ENCODE measurements at places on chromosomes 6 and 20.

DNA sequence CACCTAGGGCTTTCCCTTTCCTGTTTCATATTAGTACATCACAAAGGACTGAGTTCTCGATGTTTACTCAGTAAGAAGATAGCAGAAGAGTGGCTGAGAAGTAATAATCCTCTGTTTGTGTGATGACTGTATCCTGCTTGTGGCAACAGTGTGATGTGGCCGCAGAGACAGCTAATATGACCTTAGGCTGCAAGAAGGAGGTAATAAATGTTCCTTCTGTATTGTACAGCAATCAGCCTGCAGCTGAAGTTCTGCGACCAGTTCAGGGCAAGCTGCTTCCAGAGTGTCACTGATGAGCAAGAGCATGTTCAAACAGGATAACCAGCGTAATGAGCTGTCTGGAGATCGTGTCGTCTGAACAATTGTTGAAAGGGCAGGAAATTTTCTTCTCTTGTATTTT is 70.9 kb downstream of the OPN5 start:
- DNase-seq: no peak

- DNase-seq: no peak
These were observed 118.5 kb upstream of the SYNDIG1 start for GRCh38 chr20:24350923-24351368.

DNA sequence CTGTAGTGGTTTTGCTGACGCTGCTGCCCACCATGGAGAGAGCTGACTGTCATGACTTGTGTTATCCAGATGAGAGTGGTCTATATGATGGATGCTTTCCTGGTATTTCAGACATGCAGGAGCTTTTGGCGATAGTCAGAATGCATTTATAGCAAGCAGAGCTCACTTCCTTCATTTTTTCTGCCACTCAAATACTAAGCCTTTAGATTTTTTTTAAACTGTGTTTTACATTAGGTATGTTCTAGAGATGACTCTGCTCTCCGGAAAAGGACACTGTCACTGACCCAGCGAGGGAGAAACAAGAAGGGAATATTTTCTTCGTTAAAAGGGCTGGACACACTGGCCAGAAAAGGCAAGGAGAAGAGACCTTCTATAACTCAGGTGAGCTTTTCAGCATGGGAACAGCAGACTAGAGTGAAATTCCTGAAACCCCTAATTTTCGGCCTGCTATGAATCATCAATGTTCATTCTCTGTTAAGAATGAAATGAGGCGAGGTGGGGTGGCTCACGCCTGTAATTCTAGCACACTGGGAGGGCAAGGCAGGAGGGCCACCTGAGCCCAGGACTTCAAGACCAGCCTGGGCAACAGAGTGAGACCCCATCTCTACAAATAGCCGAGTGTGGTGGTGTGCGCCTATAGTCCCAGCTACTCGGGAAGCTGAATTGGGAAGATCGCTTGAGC is 98.6 kb upstream of the CLDN20 start:
- no peak for DNase-seq

DNA sequence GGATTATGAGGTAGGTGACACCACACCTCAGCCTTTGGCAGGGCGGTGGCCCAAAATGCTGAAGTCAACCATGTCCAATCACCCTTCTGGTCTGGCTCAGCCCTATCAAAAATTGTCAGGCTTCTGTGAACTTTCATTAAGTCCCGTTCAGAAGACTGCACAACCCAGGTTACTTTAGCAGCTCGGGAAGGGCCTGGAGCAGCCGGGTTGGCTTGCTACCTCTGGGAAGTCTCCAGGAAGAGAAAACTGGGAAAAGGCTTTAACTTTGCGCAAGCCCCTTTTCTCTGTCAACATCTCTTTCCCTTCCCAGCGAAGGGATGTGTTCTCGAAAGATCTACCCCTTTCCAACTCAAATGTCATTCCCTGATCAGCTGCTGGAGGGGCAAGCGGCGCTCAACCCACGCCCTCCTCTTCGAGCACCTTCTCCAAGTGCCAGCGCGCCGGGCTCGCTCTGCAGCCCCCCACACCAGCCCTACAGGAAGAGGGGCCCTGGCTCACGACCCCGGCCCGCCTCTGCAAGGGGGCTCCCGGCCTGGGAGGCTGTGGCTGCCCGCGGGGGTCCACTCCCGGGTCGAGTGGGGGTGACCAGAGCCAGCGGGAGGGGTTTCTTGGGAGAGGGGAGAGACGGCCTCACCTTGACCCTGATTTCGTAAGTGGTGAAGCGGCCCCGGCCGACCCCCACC is 573 bp downstream of the SNX3 start:
- no peak for DNase-seq

DNA sequence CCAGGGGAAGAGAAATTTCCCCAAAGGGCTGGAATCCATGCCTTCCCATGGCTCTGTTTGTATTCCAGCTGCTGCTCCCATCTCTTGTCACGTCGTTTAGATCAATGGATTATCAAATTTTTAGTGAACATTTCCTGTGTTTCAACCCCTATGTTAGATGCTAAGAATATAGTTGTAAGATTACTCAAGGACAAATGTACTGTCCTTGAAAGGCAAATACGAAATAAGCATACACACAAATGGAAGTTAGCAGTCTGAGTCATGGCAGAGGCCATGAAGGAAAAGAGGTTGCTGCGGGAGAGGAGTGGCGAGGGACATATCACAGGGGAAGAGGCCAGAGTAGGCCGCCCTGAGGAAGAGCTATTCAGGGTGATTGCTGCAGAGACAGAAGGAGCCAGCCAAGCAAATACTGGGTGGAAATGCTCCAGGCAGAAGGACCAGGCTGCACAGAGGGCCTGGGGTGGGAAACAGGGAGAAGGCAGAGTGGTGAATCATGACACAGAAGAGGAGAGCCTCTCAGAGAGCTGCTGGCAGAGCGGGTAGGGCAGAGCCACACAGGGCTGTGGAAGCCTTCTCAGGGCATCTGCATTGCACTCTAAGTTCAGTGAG is 219.2 kb upstream of the LRFN2 start:
- no peak for DNase-seq

GRCh38 chr6:87674290-87674689 is 27.7 kb downstream of the AKIRIN2 start:
- no peak for DNase-seq
